ENCODE measurements at places on chromosomes 3 and 15.

GRCh38 chr3:172271386-172271976 lies 176.8 kb downstream of the GHSR start:
- DNase-seq, result no peak

GRCh38 chr3:33111581-33111980 lies 2.2 kb upstream of the CRTAP start:
- no peak for DNase-seq

DNA sequence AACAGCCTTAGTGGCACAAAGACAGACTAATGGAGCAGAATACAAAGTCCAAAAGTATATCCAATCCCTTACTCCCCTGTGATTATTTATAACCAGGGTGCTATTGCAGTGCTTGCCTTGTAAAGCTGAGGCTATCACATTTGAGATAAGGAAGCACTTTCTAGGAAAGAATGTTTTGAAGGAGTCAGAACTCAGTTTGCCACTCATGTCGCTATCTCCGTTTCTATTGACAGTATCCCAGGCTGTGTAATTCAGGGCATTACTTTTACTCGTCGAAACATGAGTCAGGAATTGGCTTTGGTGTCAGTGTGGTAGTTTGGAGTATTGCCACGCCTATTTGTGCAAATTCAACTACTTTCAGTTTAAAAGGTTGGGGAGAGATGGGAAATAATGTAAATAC lies 78.4 kb downstream of the FBXL2 start:
- no peak for DNase-seq

GRCh38 chr3:13557417-13557816 lies 8.5 kb downstream of the FBLN2 start:
- no peak for DNase-seq

- no peak for DNase-seq
Observed at GRCh38 chr3:171116365-171116764, 89.8 kb upstream of the SLC2A2 start.

- DNase-seq, result peak; percentile 27
Observed at GRCh38 chr3:38084334-38085310, 45.6 kb downstream of the DLEC1 start.

GRCh38 chr15:72491768-72492167 lies 17.6 kb downstream of the ARIH1 start:
- no peak for DNase-seq

DNA sequence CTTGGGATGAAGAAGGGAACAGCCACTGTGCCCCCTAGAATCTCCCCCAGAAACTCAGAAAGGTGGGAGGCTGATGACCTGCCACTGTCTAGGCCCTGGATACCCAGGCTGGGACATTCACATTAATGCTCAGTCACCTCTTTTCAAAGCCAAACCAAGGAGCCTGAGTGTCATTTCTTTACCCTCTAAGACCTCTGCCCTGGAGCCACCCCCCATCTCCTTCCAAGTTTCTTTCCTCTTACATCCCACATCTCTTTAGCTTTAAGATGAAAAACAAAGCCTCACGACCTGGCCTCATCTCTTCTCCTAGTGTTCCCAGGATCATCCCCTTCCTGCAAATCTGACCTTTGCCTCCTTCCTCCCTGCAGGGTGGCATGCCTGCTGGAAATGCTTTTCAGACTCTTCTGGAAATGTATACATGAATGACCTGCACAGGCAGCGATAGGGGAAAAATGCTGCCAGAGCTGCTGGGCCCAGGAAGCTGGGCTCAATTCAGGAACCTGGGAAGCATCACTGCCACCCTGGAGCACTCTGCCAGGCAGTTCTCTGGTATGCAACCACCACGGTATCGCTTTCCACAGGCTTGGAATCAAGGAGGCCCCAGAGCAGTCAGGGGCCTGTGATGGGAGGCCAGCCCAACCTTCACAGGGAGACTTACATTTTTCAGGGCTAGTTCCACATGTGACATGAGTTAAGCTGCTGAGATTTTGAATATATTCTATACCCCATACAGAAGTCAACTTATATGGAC lies 67.6 kb downstream of the DAPK2 start:
- DNase-seq, result no peak
